Left ventricle myocardium superior (tissue), 1 donor: ENCODE measurements at places on chromosomes 7 and 10.

DNA sequence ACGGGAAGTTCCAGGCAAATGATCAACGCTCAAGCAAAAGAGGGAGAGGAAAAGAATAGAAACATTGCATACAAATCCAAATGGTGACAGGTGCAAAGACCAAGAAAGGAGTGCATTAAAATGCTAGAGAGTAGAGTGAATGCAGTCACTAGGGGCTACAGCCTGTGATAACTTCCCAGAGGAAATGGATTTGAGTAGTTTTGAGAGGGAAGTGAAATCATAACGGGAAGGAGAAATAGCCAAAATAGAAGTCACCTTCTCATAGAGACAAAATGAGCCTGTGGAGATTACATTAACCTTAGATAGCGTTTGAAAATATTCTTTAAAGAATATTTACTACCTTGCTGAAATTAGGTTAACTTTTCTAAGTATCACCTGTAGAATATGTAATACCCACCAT, 26.5 kb downstream of the NUP42 start:
- no peak for DNase-seq

DNA sequence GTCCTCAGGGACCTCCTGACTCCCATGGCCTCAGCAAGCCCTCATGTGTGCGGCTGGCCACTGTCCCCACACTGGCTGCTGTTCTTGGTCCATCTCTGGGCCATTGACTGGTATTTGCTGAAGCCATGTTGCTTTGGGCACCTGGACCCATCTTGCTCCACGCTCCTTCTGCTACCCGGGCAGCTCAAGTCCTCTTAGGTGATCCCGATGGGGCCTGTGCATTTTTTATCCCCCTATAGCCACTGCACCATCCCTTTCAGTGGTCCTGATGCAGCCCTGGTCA, 16.7 kb downstream of the RAMP3 start:
- DNase-seq, result peak; percentile 12

GRCh38 chr7:30684351-30684750, 2.1 kb upstream of the CRHR2 start:
- no peak for DNase-seq

- no peak for DNase-seq
Observed at GRCh38 chr10:70051848-70052247, 798 bp upstream of the MACROH2A2 start.

DNA sequence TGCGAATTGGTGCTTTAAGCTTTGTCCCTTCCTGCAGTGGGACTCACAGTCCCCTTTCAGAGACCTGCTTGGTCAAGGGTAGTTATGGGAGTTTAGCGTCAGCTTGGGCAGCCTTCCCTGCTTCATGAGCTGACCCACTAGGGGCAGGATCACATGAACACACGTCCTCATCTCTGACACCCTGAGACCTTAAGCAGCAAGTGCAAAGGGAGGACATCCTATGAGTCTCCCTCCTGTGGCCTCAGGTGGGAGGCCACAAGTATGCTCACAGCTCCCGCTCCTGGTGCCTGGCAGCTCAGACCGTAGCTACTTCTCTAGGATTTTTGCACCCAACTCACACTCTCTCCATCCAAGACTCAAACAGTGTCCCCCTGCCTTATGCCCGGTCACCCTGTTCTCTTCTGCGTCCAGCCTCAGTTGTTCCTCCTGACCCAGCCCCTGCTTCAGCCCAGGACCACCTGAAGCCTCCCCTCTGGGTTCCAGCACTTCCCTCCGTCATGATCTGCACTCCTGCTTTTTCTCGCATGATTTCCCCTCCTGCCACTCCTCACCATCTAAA, 136.6 kb upstream of the FAM20C start:
- DNase-seq, result peak; percentile 6

DNA sequence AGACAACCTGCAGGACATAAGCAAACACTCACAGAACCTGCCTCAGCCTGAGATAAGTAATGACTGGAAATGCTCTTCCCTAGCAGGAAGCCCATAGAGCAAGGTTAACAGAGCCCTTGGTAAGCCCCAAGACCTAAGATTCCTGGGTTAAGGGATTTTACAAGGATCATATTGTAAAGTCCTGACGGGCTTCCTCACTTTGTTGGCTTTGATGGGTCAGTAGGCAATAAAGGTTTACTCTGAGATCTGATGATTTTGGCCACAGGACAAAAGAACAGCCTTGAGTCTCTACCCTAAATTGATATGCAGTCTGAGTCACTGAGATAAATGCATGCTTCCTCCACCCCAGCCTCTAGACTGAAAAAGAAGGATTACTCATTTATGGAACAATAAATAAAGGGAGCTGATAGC, 270.8 kb downstream of the HTR7 start:
- no peak for DNase-seq

GRCh38 chr7:28643188-28643569, 230.9 kb downstream of the CREB5 start:
- no peak for DNase-seq

- DNase-seq, result no peak
Observed at GRCh38 chr7:74051193-74051592, 23.2 kb downstream of the ELN start.

- DNase-seq, result no peak
Observed at GRCh38 chr10:42574336-42574735, 64.0 kb downstream of the ZNF33B start.

DNA sequence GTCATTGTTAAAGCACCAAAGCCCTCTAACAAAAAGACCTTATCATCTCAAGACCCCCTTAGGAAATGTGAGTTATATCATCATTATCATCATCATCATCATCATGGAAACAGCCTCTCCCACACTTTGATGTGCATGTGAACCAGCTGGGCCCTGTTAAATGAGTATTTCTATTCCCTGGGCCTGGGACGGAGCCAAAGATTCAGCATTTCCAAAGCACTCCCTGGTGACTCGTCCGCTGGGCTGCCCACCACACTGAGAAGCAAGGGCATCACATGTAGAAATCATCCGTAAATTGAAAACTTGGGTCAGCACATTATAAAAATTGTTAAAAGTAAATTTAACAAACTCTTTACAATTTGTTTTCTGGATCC, 88.6 kb downstream of the PTPRN2 start:
- no peak for DNase-seq

- no peak for DNase-seq
Observed at GRCh38 chr10:43308515-43308914, 41.6 kb upstream of the RASGEF1A start.

- DNase-seq, result peak; percentile 81
Observed at GRCh38 chr7:151736403-151736909, 140.5 kb downstream of the PRKAG2 start.

DNA sequence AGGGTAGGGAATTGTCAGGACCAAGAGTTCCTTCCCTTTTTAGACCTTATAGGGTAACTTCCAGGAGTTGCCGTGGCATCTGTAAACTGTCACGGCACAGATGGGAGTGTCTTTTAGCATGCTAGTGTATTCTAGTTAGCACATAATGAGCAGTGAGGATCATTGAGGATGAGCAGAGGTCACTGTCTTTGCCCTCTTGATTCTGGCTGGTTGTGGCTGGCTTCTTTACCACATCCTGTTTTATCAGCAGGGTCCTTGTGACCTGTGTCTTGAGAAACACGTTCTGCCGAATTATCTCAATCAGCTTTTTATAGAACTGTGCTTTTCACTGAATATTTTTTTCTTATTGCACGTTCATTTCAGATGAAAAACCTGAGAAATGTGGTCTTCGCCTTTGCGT, 41.5 kb downstream of the MINPP1 start:
- DNase-seq, result no peak

DNA sequence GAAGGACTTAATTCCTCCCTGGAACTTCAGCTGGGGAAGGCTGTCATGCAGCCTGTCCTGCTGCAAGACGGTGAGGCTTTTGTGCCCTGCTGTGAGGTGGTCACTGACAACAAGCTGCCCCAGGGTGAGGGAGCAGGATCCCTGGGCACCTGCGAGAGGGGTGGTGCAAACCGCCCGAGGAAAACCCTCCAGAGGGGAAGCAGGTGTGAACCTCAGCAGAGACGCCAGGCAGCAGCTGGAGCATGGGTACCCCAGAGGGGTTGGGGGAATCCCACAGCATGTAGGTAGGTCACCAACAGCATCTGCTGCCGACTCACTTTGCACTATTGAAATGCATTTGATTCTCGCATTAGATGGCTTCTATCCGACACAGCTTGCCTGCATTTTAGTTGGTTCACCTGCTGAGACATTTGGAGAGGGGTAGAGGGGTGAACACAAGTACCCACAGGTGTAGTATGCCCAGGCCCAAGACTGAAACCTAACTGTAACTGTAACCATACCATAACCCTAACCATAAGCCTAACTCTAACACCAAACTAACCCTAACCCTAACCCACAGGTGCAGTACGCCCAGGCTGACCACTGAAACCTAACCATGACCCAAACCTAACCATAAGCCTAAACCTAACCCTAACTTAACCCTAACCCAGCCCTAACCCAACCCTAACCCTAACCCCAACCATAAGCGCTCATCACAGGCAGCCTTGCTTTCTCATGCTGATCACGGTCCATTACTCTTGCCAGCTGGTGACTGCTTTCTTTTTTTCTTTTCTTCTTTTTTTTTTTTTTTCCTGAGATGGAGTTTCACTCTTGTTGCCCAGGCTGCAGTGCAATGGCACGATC, 85.9 kb downstream of the ELFN1 start:
- DNase-seq, result no peak

GRCh38 chr10:60809157-60809556, 30.9 kb downstream of the CDK1 start:
- DNase-seq, result no peak

DNA sequence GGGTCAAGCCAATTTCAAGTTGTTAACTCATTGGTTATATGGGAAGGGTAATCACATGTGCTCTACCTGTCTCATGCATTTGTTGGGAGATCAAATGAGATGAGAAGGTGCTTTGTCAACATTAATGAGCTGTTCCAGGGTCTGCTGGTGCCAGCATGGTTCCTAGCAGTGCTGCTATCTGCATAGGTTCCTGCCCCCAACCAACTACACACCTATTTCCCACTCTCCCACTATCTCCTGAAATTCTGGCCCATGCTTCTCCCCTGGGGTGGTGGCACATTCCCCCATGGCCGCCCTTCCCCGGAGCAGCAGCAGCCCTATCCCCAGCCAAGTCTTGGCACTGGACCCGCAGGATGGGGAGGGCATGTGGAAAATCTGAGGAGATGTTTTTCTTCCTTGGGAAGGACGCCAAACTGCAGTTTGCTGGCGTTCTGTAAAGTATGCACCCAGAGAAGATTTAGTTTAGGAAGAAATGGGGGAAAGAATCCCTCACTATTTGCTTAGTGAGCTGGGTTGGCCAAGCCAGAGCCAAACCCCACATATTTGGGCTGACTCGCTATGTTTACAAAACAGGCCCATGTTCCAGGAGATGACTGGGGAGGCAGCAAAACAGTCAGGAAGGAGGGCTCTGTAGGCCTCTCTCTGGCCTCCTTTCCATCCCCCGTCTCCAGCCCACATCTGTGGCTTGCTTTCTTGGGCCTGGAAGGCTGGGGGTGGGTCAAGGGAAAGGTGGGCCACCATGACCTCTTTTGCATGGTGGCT, 42.5 kb downstream of the PPP1R3C start:
- DNase-seq, result peak; percentile 57

DNA sequence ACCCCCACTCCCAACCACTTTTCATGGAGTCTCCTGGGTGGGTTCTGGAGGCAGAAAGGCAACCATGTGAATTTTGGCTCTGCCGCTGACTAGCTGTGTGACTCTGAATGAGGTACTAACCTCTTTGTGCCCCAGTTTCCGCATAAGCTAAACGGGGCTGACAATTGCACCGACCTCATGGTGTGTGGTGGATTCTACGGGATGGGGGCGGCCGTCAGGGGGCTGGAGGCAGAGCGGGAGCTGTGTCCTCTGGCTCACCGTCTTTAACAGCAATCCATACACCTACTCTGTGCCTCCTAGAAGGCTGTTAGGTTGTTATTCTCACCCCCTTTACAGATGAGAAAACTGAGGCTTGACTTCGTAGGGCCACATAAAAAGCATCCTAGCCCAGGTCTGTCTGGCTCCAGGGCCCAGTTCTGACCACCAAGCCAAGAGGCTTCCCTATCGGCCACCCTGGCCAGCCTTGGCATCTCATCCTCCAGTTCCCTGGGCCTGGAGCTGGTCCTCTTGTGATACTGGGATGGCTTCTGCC, 4.3 kb upstream of the SLC29A3 start:
- DNase-seq, result no peak

DNA sequence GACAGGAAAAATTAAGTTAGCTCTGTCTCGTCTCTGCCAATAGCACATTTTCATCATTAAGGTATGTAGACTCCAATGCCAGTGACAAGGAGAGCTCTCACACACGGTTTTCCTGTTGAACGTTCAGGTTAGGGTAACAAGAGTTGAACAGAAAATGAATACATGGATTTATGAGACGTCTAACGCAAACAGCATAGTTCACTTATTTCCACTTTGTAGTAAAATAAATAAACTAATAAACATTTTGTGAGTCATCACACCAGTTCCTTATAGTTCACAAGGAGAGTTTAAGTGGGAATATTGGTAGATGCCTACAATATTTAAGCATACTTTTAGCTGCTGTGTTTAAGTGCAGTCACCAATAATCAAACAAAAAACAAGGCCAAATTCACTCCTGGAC, 21.1 kb downstream of the DRGX start:
- no peak for DNase-seq

GRCh38 chr7:148398844-148399365, 191.7 kb upstream of the C7orf33 start:
- DNase-seq, result no peak

DNA sequence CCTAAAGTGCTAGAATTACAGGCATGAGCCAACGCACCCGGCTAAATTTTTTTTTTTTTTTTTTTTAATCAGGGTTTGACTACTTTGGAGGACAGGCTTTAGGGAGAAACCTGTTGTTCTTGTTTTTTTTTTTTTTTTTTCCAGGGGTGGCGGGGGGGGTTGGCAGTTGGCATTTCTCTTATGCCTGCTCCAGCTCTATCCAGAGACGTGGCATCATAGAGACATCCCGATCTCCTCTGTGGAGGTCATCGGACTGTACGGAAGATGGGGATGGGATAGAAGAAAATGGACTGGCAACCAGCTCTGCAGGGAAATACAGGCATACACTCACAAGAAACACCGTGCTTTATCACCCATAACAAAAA, 130.8 kb downstream of the PRPF18 start:
- DNase-seq, result no peak

GRCh38 chr10:48981310-48981907, 41.8 kb upstream of the LRRC18 start:
- DNase-seq, result peak; percentile 72

GRCh38 chr10:56231436-56231835, 129.6 kb downstream of the ZWINT start:
- no peak for DNase-seq

DNA sequence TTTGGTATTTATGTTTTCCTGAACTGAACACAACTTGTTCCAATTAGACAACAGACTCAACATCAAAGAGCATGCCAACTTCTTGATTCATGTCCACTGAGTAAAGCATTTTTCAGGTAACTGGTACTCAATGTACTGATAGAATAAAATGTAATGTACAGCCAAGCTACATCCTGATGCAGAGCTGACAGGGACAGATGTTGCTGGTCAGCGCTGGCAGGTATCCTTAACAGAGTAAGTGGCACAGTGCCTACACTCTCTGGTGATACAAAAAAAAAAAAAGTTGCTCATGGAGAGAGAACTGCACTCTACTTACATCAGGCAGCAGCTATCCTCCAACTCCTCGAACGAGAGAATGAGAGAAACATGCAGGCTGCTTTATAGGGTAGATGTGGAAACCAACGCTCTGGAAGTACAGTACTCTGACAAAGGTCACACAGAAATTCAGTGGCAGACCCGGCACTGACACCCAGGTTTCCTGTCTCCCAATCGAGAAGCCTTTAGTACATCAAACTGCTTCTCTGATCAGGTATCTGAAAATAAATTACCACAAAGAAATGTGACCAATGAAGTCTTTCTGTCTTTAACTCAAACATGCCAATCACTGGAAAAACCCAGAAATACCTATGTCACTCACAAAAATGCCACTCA, 4.6 kb downstream of the ITGB1 start:
- DNase-seq, result peak; percentile 29

GRCh38 chr10:33271969-33272583, 62.4 kb downstream of the NRP1 start:
- DNase-seq, result no peak
